ENCODE measurements at places on chromosomes 12 and 14.

DNA sequence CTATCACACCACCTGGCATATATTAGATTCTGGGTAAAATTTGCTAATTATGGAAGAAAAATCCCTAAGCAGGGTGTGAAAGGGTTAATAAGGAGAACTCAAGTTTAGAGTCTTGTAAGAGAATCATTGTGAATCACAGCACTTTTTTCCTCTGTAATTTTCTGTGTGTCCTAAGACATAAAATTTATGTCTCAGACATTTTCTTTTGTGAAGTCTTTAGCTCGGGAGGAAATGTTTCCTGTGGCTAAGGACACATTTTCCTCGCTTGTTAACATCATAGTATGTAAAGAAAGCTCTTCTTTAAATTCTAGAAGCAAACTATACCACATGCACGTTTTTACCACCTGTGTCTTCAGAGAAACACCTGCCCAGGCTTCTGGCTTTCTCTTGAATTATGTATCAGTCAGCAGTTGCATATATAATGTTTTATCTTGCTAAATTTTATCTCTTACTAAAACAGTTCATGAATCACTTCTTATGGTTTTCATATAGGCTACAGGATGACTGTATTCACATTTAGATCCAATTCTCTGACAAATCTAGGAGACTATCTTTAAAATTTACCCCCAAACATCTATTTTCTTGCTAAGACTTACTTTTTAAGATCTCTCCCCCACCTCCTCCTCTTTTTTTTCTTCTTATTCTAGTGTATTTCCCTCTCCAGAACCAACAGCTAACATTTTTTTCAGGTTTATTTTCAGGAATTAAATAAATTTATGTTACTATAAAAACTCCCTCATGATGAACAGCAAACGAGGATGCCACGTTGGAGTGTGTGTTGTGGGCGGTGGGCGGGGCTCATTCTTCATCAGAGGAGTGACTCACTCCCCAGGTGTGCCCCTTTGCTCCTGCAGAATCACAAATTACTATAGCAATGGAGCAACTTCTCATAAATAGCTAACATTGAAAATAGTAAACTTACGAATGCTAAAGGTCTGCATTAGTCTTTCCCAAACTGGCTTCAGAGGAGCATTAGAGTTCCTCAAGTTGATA lies 11.6 kb upstream of the CSRP2 start:
- no peak for DNase-seq

DNA sequence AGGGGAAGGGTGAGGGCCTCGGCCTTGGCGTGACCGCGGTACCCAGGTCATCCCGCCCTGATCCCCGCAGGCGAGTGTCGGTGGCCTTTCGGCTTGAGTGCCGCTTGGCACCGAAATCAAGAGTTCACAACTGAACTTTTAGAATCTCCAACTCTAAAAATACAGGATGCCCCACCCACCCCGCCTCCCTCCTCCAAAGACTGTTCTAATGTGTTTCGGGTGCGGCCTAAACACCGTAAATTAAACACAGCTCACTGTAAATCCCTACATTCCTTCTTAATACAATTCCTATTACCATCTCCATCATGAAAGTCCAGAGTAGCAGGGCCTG lies 11.4 kb downstream of the SCNN1A start:
- no peak for DNase-seq

- no peak for DNase-seq
Measured at GRCh38 chr12:92078167-92079053, 67.2 kb downstream of the BTG1 start.

DNA sequence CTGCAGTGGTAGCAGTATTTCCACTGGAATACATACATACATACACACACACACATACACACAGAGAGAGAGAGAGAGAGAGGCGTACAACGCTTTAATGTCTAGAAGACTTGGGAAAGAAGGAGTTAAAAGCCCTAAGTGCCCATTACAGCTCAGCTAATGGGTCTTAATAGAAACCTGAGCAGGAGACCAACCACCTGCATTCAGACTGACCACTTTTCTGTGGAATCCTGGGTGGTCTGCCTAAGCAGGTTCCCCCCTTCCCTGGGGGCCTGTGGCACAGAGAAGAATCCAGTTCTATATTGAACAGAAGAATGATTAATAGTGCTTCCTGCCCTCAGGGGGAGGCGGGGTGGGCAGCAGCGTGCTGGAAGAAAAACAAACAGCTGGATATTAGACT lies 312.4 kb upstream of the PRKD1 start:
- no peak for DNase-seq

DNA sequence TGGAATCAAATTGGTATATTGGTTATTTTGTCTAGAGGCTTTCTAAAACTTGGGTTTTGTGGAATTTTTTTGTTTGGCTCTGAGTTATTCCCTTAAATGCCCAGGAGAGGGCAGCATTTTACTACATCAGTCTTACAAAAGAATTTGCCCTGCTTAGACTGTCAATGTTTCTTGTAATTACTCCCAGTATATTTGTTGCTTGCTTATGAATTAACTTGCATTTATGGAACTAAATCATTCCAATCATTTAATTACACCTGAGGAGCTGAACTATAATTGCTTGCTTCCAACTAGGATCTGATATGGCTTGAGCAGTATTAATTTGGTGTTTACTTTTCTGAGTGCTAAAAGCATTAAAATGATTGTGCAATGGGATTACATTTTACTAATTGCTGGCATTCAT lies 48.7 kb downstream of the MIPOL1 start:
- peak; percentile 8 for DNase-seq

Measured in DMS 273 treated with DMSO at 0.1 percent for 48 hours (cell line).